Peyer's patch (tissue), 4 donors: ENCODE measurements at places on chromosomes 3 and 15.
A peak's percentile ranks its signal among the peaks of the same experiment; 100 is the strongest.

- no peak for DNase-seq
- H3K36me3 ChIP-seq, result no peaks in the 10 kb centered on the region
- no peak overlapping the region for H3K4me3 ChIP-seq
These were observed 452.8 kb upstream of the THBS1 start for GRCh38 chr15:39127925-39128617.

DNA sequence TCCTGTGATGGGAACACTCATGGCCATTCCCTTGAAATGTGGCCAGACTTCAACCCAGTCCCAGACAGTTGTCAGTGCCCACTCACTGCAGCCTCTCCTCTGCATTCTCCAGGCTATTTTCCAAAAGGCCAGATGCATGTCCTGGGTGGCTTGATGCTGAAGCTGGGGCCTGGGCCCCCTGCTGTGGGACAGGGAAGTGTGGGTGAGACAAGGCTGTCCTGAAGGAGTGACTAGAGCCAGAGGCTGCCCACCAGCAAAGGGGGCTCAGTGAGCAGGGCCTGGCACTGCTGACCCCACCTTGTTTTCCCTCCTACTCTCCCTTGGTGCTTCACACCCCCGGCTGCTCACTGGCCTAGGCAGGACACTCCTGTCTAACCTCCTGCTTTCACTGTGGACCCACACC is 11.9 kb downstream of the CISH start:
- H3K27ac ChIP-seq, result no peak overlapping the region
- H3K4me1 ChIP-seq, result peaks cover 19% of the 10 kb centered on the region
- no peaks in the 10 kb centered on the region for H3K27me3 ChIP-seq
- H3K36me3 ChIP-seq, result no peaks in the 10 kb centered on the region
- DNase-seq, result no peak
- no peak overlapping the region for H3K4me3 ChIP-seq

- no peaks in the 10 kb centered on the region for H3K4me1 ChIP-seq
- H3K36me3 ChIP-seq, result no peaks in the 10 kb centered on the region
- H3K27me3 ChIP-seq, result no peaks in the 10 kb centered on the region
- no peak for DNase-seq
These were observed 286.8 kb upstream of the TRIM42 start for GRCh38 chr3:140391061-140391460.

GRCh38 chr3:30944124-30944523 is 49.7 kb upstream of the GADL1 start:
- no peak overlapping the region for H3K4me3 ChIP-seq
- H3K4me1 ChIP-seq, result no peaks in the 10 kb centered on the region
- DNase-seq, result no peak
- H3K27ac ChIP-seq, result no peak overlapping the region

DNA sequence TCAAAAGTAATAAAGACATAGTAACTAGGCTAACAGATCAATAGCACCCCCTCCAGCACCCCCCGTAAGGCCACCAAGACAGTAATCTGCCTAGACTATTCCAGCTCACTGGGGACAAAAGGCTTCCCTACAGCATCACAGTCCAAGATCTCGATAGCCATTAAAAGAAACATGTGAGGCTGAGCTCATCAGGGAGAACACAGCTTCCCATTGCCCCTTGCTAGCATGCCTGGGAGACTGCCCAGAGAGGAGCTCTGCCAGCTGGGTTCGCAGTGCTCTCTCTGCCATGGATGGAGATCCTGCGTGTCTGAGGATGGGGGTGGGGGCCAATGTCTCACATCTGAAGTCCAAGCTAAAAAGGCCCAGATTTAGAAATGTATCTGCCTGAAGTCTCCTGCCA is 17.8 kb downstream of the LRIG1 start:
- peak; percentile 62 for DNase-seq
- H3K4me1 ChIP-seq, result peaks cover 94% of the 10 kb centered on the region
- H3K27ac ChIP-seq, result peak overlapping the region; percentile 44
- no peaks in the 10 kb centered on the region for H3K27me3 ChIP-seq

DNA sequence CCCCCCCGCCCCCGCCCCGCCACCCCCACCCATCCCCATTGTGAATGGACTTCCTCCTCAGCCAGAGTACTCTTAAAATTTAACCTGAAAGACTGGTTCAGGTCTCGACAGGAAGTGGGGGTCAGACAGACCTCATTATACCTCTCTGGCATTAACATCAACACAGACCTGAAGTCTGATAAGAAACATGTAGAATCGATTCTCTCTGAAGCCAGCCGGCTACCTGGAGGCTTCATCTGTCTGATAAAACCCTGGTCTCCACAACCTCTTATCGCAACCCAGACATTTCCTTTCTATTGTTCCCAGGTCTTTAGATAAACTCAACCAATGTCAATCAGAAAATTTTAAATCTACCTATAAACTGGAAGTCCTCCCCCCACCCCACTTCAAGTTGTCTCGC is 42.6 kb downstream of the SLCO2A1 start:
- no peak overlapping the region for H3K4me3 ChIP-seq
- no peak overlapping the region for H3K27ac ChIP-seq
- DNase-seq, result no peak
- H3K27me3 ChIP-seq, result no peaks in the 10 kb centered on the region
- H3K4me1 ChIP-seq, result no peaks in the 10 kb centered on the region

- no peak for DNase-seq
- H3K27me3 ChIP-seq, result no peaks in the 10 kb centered on the region
- peaks cover 27% of the 10 kb centered on the region for H3K36me3 ChIP-seq
- no peaks in the 10 kb centered on the region for H3K4me1 ChIP-seq
These were observed 70.6 kb downstream of the AP4E1 start for GRCh38 chr15:50979041-50979440.

- H3K4me1 ChIP-seq, result no peaks in the 10 kb centered on the region
- H3K27ac ChIP-seq, result peak overlapping the region; percentile 93
- no peak overlapping the region for H3K4me3 ChIP-seq
These were observed 1.4 kb upstream of the SEMA6D start for GRCh38 chr15:47715856-47716445.

- H3K27me3 ChIP-seq, result no peaks in the 10 kb centered on the region
- H3K36me3 ChIP-seq, result no peaks in the 10 kb centered on the region
- peak within 1 kb of the TSS; percentile 78 for H3K27ac ChIP-seq
- peaks cover 14% of the 10 kb centered on the region for H3K4me1 ChIP-seq
These were observed at the start of gene MELTF for GRCh38 chr3:197029511-197030167. Gene MELTF (minus strand): TSS chr3:197029817. CDS start chr3:197029702, 115 bp downstream.

DNA sequence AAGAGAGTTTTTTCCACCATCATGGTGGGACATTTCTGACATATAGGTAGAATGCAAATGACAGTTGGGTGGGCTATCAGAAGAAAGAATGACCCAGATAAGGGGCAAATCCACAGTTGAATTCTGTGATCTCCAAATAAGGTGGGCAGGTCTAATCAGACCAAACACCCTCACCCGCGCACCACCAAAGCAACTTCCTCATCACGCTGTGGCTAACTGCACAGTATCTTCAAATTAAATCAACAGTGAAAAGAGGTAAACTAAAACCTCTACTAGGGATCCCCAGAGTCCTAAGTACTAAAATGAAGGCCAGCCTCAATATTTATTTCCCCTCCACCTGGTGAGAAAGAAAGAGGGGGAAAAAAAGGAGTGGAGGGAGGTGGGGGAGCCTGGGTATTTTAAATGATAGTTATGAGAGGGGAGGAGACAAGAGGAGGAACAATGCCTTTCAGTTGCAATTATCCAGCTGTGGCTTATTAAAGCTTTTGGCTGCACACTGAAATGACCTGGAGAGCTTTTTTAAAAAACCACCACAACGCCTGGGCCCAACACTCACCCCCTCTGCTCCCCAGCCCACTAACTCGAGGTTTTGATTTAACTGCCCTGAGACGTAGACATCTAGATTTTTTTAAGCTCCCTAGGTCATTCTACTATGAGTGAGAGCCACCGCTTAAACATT is 61.0 kb downstream of the LRIG1 start:
- no peaks in the 10 kb centered on the region for H3K36me3 ChIP-seq
- H3K27ac ChIP-seq, result no peak overlapping the region
- peaks cover 50% of the 10 kb centered on the region for H3K4me1 ChIP-seq
- H3K4me3 ChIP-seq, result no peak overlapping the region
- DNase-seq, result no peak
- H3K27me3 ChIP-seq, result no peaks in the 10 kb centered on the region

DNA sequence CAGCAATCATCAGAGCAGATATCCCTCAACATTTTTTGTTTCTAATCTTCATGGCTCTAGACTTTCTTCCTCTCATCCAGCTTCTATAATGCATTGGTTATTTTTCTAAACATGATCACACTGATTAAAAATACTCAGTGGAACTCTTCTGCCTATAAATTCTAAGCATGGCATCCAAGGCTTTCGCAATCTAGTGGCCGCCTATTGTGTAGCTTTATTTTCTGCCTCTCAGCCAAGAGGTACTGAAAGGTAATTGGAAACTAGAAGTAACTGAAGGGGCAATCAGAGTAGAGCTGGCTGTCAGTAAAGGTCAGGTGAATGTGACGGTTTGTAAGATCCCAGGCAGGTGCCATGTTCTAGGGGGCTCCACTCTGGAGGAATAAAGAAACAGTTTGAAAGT is 33.4 kb downstream of the OXSM start:
- H3K27ac ChIP-seq, result no peak overlapping the region
- no peaks in the 10 kb centered on the region for H3K27me3 ChIP-seq
- no peak overlapping the region for H3K4me3 ChIP-seq
- H3K4me1 ChIP-seq, result no peaks in the 10 kb centered on the region
- no peak for DNase-seq

DNA sequence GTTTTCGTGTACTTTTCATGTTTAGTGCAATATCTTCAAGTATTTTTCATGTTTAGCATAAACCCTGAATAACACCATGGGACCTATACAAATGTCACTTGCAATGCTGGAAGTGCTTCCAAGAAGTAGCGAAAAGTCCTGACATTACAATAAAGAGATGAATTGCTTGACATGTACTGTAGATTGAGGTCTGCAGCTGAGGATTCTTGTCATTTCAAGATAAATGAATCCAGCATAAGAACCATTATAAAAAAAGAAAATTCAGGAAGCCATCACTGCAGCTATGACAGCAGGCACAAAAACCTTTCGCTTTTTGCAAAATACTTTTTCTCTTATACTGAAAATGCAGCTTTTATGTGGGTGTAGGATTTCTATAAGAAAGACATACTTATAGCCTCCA is 37.4 kb downstream of the IFT57 start:
- DNase-seq, result no peak
- no peaks in the 10 kb centered on the region for H3K36me3 ChIP-seq
- no peak overlapping the region for H3K27ac ChIP-seq
- H3K4me3 ChIP-seq, result no peak overlapping the region

DNA sequence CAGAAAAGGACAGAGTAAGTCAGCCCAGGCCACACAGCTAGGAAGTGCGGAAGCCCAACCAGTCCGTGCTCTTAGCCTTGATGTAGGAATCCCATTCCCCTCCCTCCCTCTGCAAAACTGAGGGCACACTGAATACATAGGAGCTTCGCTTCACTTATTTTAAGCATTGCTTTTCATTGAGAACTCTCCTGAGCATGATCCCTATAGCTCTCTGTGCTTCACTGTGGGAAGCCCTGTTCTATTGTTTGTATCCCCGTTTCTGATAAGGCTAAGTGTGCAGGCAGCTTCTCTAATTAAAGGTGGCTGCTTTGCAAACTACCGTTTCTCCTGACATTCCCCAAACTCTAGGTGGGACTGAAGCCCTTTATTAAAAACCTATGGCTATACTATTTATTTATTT is 29.9 kb downstream of the IL5RA start:
- no peak for DNase-seq
- H3K27me3 ChIP-seq, result no peaks in the 10 kb centered on the region

GRCh38 chr3:172087602-172088580 is 48.5 kb downstream of the FNDC3B start:
- no peak overlapping the region for H3K4me3 ChIP-seq
- DNase-seq, result no peak
- H3K4me1 ChIP-seq, result no peaks in the 10 kb centered on the region
- H3K36me3 ChIP-seq, result no peaks in the 10 kb centered on the region
- no peak overlapping the region for H3K27ac ChIP-seq
- no peaks in the 10 kb centered on the region for H3K27me3 ChIP-seq

DNA sequence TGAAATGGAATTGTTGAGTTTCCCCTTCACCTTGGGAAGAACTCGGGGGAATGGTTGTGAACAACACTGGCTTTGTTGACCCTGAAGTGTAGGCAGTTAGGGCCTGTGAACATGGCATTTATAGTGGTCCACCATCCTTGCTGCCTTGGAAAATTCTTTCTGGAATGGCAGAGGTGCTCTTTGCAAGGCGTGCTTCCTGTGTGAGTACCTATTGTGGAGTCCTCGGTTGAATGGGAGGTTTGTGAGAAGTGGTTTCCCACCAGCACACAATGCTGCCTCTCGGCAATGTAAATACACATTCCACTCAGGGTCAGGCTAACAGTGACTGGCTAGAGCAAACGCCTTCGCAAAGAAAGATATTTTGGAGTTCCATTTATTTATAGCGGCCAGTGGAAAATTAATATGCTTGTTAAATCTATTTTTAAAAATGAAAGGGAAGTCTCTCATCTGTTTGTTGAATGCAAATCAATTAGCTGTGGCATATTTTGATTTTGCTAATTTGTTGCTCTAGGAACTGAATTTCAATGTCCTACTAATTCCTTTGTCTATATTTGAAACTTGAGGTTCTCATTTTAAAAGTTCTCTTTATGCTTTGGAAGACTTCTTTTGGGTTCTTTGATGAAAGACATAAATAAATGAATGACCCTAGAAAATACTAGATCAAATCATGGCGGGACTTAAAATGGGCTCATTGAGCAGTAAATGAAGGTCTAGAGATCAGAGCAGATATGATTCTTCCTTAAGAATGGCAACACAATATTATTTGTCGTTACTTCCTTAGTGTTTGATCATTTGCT is 59.5 kb downstream of the FNDC3B start:
- H3K27me3 ChIP-seq, result no peaks in the 10 kb centered on the region
- no peak for DNase-seq
- H3K4me1 ChIP-seq, result peaks cover 38% of the 10 kb centered on the region
- no peak overlapping the region for H3K27ac ChIP-seq

DNA sequence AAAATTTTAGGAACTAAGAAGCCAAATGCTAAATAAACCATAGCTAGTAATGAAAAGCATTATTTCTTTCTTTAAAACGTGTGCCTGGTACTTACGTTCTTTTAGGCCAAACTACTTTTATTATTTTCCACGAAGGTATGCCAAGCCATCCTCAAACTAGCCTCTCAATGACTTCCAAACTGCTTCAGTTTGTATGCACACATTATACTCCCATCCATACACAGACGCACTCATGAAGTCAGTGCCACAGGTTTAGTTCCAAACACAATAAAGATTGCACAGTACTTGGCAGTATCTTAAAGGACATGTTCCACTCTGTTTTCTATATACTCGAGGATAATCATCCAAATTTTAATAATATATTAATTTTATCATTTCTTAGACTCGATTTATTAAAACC is 609.2 kb upstream of the ZNF385D start:
- no peak for DNase-seq
- H3K4me1 ChIP-seq, result no peaks in the 10 kb centered on the region
- no peak overlapping the region for H3K4me3 ChIP-seq
- H3K36me3 ChIP-seq, result no peaks in the 10 kb centered on the region

GRCh38 chr3:178140531-178141304 is 395.5 kb upstream of the KCNMB2 start:
- no peak for DNase-seq
- H3K4me1 ChIP-seq, result no peaks in the 10 kb centered on the region
- no peak overlapping the region for H3K27ac ChIP-seq
- H3K27me3 ChIP-seq, result no peaks in the 10 kb centered on the region
- no peaks in the 10 kb centered on the region for H3K36me3 ChIP-seq
